ENCODE measurements at places on chromosomes 6 and 20.

DNA sequence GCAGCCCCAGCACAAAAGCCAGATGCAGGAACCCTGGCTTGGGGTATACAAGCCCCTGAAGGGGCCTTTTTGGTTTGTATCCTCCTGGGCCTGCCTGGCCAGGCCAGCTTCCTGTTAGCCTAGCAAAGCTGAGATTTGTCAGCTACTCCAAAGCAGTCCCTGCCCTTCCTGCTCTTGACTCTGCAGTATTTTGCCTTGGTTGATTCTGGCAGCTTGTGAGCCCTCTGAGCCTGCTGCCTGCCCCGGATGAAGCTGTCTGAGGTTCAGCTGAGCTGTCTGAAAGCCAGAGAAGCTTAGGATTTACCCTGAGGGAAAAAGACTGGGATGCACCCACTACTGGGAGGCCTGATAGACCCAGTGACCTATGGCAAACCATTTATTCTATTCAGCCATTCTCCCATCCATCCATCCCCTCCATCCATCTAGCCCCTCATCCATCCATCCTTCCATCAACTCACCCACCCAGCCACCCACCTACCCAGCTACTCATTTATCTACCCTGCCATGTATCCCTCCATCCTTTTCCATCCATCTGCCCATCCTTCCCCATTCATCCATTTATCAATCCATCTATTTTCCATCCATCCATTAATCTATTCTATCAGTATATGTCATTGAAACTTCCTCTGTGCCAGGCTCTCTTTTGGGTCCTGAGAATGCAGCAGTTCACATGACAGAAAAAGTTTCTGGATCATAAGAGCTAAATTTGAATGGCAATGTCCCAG lies 307.5 kb downstream of the DHX35 start:
- no peak for DNase-seq

- DNase-seq = no peak
Measured at GRCh38 chr6:45607798-45608197, 230.1 kb upstream of the SUPT3H start.

DNA sequence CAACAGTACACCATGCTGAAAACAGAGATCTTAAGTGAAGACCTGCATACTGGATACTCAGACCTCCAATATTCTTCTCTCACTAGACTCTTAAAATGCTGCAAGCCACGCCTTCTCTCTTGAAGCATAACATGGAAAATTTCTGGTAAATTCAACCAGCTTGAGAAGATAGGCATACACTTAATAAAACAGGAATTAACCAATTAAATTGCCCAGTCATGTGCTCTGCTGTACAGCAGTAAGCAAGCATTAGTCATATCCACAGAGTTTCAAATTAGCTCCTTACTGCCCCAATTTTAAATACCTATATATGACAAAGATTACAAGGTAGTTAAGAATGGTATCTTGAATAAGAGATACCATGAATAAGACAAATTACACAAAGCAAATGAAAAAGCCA lies 53.8 kb downstream of the C6orf58 start:
- no peak for DNase-seq

DNA sequence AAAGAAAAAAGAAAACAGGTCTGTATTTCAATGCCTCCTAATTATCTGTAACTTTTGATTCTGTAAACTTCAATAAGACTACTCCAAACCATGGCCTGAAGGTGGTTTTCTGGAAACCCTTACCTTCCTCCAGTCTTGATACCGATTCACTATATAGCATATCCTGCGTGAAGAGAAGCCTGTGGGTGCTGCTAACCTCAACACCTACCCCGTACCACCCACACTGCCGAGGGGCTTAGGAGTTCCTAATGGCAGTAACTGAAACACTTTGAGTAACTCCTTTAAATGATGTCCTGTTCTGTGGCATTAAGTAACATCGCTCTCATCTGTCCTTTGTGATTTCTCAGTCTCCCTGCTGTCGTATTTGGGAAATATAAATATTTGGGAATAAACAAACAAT lies 104.5 kb upstream of the CARMIL1 start:
- no peak for DNase-seq

DNA sequence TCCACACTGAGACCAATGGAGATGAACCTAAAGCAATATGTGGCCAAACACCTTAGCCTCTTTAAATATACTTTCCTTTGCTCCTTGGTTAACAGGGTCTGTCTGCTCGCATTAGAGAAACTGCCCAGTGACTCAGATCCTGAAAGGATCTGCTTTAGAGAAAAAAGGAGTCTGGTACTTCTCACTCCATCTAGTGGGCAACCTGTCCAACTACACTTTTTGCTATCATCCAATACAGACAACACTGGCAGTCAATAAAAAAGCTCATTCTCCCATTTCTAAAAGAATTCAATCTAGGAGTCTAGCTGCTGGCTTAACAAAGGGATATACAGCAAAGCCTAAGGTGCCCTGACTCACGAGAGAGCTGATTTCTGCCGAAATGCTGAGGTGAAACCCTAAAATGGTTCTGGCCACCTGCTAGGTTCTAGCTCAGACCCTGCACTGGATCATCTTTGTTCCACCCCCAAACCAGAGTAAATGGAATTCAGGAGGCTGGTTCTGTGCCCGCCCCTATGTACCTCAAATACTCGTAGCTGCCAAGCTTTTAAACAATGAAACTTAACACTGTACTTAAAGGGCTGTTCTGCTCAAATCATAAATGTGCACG lies 11.5 kb downstream of the GNL1 start:
- DNase-seq = peak; percentile 77

DNA sequence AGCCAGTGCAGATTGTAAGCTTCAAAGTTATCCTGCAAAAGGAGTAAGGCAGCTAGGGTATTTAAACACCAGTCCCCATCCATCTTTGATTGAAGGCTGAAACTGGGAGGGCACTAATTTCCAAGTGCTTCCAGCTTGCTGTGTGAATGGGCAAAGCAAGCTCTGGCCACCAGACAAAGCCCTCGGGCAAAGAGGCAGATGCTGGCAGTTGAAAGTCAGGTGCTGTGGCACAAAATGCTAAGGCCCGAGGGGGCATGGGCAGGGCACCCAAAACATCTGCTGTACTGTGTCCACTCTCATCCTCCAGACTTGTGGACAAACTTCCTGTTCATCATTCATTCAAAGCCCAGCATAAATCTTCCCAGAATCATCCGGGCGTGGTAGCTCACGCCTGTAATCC lies 62.9 kb downstream of the TRMT6 start:
- DNase-seq = no peak

GRCh38 chr20:33566781-33567603 lies 77.1 kb downstream of the CBFA2T2 start:
- DNase-seq = no peak

DNA sequence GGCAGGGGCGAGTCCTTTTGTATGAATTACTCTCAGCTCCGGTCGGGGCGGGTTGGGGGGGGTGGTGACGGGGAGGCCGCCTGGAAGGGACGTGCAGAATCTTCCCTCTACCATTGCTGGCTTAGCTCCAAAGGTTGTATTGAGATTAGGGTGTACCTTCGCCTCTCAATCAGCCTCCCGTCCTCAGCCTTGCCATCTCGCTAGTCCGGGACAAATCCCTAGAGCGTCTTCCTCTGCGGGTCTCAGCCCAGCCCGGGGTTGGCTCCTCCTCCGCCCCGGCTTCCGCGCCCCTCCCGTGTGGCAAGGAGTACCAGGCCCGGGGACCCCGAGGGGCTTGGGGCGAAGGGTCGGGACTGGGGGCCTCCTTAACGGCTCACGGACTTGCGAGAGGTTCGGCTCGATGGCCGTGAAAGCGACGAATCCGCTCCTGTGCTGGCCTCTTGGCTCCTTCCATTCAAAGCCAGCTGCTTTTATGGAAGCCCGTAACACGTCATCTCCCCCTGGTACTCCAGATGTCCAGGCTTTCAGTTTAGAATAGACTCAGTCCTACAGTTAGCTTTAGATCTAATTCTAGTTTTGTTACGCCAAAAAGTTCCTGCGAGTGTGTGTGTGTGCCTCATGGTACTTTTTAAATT lies 636 bp upstream of the EEF1A1 start:
- no peak for DNase-seq

DNA sequence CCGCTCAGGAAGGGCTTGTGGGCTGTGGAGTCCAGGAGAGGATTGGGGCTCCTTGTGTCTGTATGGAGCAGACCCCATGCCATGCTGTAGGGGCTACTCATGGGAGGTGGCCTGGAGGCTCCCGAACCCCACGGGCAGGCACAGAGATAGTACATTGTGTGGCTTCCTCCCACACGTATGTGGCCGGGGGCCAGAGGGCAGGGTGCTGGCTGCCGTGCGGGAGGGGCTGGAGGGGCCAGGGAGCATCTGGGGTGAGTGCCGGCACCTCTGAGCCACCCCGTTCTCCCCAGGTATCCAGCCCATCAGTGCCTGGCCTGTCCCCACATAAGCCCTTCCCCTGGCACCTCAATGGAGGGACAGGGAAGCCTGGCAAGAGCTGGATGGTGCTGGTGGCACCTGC lies 7.6 kb downstream of the RBBP8NL start:
- no peak for DNase-seq

- DNase-seq = peak; percentile 52
Measured at GRCh38 chr6:15317934-15318902, 72.3 kb downstream of the JARID2 start.

GRCh38 chr6:72890671-72891070 lies 268.8 kb downstream of the KCNQ5 start:
- DNase-seq = no peak

DNA sequence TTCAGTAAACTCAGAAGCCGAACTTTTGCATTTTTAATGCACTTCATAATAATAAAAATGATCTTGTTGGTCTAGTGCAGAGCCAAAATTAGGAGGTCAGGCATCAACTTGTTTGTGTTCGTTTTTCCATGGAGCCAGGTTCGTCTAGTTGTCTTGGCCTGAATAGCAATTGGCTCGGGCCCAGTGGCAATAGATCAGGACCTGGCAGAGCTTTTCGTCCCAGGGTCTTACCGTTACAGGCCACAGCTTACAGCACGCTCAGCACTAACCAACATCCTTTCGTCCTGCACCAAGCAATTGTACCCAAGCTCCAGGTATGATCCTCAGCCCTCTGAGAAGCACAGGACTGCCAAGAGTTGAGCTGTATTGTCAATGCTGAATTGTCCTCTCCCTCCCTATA lies 240.5 kb upstream of the PLN start:
- no peak for DNase-seq

GRCh38 chr20:53088786-53089185 lies 116.6 kb downstream of the TSHZ2 start:
- no peak for DNase-seq

DNA sequence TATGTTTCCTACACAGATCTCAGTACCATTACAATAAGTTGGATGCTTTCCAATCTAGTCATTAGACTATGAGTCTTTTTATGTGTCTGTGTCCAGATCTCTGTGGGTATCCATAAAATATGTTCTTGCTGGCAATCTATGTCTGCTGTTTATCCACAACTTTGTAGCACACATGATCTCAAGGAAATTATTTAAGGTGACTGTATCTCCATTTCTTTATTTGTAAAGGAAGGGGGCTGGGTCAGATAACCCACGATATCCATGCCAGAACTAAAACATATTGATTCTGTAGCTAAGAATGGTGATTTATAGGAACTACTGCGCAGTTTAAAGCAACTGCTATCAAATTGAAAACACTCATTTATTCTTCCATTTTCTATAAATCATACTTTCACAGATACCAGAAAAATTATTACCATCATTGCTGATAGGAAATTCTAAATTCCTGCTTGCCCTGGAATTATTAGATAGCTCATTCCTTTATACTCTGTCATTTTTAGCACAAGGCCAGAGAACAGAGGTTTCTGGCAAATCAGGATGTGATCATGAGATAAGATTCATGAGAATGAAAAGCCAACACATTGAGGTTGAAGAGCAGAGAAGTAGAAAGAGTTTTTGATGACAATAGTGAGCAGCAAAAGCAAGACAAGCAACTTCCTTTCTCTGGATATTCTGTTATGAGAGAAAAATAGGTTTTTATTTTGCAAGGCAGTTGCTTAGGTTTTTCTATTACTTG lies 851.4 kb upstream of the CITED2 start:
- no peak for DNase-seq

GRCh38 chr20:7775072-7775471 lies 165.2 kb downstream of the HAO1 start:
- DNase-seq = no peak

DNA sequence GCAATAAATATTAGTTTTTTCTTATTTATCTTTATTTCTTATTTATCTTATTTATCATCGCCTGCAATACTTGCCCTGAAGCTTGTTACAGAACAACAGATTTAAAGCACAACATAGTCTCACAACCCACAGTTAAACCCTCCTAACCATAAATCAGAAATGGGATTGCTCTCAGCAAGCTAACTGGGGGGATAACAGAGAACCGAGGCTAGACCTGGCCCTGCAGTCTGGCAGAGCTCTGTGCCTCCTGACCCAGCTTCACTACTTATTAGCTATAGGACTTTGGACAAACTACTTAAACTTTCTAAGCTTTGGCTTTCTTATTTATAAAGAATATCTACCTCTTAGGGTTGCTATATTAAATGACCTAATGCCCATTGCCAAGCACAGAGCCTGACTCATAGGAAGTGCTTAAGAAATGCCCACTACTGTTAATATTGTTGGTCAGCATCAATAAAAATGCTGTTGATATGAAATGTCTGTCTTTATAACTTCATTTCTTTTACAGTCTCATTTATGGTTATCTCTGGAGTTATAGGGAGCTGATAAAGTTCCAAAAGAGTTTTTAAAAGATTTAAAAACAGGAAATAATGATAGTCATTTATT lies 87.9 kb upstream of the BEND6 start:
- peak; percentile 14 for DNase-seq

DNA sequence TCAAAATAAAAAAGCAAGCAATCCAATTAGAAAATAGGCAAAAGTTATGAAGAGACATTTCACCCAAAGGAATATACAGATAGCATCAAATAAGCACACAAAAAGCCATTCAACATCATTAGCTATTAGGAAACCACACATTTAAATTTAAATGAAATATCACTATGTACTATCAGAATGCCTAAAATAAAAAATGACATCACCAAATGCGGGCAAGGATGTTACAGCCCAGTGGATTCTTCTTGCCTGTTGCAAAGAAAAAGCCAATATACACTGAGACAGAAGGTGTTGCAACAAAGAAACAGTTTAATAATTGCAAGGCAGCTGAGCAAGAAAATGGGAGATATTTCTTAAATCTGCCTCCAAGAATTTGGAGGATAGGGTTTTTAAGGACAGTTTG lies 31.0 kb upstream of the MBOAT1 start:
- DNase-seq = no peak

DNA sequence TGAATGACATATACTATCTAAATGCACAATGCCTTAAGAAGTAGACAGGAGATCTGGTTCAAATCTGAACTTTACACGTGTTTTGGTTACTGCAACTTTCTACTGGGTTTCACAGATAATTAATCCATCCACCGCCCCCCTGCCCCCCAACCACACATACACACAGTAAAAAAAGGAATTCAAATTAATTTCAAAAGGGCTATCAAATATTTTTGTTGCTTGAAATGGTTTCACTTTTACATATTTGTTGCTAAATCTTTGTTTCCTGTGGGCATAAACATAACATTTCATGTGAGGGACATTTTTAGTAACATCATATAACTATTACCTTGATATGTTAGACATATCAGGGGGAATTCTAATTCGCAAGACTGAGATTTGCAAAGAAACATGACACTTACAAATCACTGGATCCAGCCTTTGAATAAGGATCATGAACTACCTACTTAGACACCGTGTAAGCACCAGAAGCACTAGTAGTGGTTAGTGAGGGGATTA lies 7.5 kb downstream of the NEDD9 start:
- no peak for DNase-seq
